ENCODE measurements at places on chromosomes 7 and 10. TPM values are rescaled to one million over a fixed set of nuclear protein-coding genes. Genes with fewer than 3 reads are reported as not detected.

VAX1 gene
- not detected for total RNA-seq

ZNF488 gene
- total RNA-seq, result 0.16 TPM

OR2A2 gene
- total RNA-seq, result not detected

HOXA3 gene
- total RNA-seq, result 1.9 TPM

DNA sequence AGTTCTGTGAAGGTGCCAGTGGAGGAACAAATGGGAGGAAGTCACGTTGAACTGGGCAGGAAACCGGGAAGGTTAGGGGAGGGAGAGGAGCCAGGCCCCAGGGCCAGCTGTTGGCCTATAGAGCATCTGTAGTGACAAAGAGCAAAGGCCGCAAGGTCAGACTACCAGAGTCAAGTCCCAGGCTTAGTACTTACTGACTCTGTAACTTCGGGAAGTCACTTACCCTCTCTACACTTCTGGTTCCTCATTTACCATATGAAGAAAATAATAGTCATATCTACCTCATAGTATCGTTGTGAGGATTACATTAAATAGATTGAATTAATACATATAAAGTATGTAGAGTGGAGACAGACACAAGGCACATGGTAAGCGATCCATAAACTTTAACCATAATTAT lies 101.8 kb upstream of the FZD1 start:
- H3K4me3 ChIP-seq, result no peak overlapping the region
- no peaks in the 10 kb centered on the region for H3K36me3 ChIP-seq
- H3K27ac ChIP-seq, result no peak overlapping the region
- no peak for DNase-seq
- no peaks in the 10 kb centered on the region for H3K27me3 ChIP-seq

- H3K4me3 ChIP-seq, result no peak overlapping the region
- H3K36me3 ChIP-seq, result no peaks in the 10 kb centered on the region
- H3K27ac ChIP-seq, result no peak overlapping the region
- no peak for DNase-seq
- no peaks in the 10 kb centered on the region for H3K4me1 ChIP-seq
- no peaks in the 10 kb centered on the region for H3K27me3 ChIP-seq
Measured at GRCh38 chr10:81704596-81704995, 170.4 kb upstream of the NRG3 start.

DNA sequence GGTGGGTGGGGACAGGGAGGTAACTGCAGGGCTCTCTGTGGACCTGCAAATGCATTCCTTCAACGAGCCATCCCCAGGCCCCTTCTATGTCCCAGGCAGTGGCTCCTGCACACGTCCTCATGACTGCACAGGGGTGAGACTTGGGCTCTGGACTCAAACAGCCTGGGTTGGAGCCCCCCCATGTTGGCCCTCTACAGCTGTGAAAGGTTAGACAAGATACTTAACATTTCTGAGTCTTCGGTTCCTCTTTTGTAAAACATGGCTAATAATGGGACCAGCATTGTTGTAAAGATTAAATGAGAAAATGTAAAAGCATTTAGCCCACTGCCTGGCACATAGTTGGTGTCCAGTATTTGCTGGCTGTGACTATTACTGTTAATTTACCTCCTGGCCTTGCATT lies 41.8 kb downstream of the CHST3 start:
- DNase-seq, result no peak
- H3K27ac ChIP-seq, result no peak overlapping the region
- no peaks in the 10 kb centered on the region for H3K27me3 ChIP-seq
- H3K4me1 ChIP-seq, result no peaks in the 10 kb centered on the region
- H3K4me3 ChIP-seq, result no peak overlapping the region

- H3K36me3 ChIP-seq, result no peaks in the 10 kb centered on the region
- H3K4me3 ChIP-seq, result no peak overlapping the region
- no peak for DNase-seq
- H3K27ac ChIP-seq, result no peak overlapping the region
- H3K4me1 ChIP-seq, result no peaks in the 10 kb centered on the region
Measured at GRCh38 chr10:126140746-126141273, 244.4 kb downstream of the FANK1 start.

DNA sequence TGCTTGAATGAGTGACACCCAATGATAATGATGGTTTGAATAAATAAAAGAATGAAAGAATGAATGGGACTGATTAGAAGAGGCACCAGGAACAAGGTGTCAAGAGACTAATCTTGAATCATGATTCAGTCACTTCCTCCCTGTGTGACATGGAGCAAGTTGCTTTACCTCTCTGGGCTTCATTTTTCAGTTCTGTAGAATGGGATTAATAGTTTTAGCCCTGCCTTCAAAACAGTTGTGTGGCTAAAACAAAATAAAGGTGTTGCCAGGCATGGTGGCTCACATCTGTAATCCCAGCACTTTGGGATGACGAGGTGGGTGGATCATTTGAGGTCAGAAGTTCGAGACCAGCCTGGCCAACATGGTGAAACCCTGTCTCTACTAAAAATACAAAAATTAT lies 37.6 kb downstream of the MYL10 start:
- no peaks in the 10 kb centered on the region for H3K27me3 ChIP-seq
- H3K4me1 ChIP-seq, result no peaks in the 10 kb centered on the region
- no peak for DNase-seq
- no peaks in the 10 kb centered on the region for H3K36me3 ChIP-seq

DNA sequence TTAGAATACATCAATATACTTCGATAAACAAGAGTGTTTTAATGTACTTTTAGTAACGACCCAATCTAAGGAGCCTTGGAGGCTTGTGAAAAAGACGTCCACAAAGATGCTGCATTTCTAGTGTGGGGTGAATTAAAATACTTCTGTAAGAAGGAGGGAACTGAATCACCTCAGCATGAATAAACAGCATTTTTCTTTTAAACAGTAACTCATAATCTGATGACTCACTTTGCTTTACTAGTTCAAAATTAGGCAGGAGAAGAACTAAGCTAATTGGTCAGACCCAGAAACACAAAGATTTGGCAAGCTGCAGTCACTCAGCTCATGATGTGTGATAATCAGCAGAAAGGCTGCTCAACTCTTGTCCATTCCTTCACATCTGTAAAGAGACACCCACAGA lies 24.2 kb downstream of the NCOA4 start:
- no peak overlapping the region for H3K27ac ChIP-seq
- no peaks in the 10 kb centered on the region for H3K4me1 ChIP-seq
- H3K27me3 ChIP-seq, result no peaks in the 10 kb centered on the region
- peaks cover 74% of the 10 kb centered on the region for H3K36me3 ChIP-seq

GRCh38 chr10:113740850-113741249 lies 10.6 kb upstream of the PLEKHS1 start:
- H3K4me1 ChIP-seq, result peaks cover 12% of the 10 kb centered on the region
- H3K27ac ChIP-seq, result no peak overlapping the region
- no peak for DNase-seq
- no peaks in the 10 kb centered on the region for H3K36me3 ChIP-seq
- no peak overlapping the region for H3K4me3 ChIP-seq

DNA sequence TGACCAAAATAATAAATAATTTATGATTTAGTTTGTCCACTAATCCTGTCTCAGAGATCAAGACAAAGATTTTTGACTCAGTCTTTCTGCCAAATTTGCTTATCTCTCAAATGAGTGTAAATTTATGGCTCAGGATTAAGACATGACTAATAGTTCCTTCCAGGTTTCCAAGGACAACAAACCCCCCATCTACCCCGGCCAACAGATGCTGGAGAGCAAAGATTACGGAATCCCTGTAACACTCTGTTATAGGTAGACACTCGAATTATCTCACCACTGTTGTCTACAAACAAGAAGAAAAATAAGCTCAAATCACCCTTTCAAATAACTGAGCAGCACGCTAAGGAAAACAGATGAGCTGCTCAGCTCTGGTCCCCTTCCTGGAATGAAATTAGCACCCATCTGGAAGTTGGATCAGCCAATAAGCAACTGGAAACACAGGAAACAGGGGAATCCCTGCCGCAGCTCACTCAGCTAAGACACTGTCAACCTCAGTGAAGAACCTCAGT lies 56.8 kb upstream of the SVIL start:
- no peaks in the 10 kb centered on the region for H3K4me1 ChIP-seq
- no peaks in the 10 kb centered on the region for H3K36me3 ChIP-seq
- no peak for DNase-seq

DNA sequence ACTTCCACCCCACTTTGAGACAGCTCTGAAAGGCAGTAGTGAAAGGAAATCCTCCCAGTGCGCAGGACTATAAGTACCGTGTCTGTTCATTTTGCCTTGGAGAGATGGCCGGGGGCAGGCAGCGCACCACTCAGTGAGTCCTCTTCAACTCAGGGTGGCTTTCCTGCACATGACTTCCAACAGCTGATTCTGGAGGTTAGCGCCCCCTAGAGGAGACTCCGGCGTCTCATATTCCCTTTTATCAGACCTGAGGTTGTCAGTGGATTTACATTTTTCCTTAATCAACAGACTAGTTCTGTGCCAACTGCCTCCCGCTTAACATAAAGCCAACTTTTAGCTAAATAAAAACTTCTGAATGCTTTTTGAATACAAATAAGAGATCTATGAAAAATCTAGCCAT lies 101.0 kb downstream of the HERPUD2 start:
- H3K36me3 ChIP-seq, result no peaks in the 10 kb centered on the region
- no peak for DNase-seq
- H3K27me3 ChIP-seq, result no peaks in the 10 kb centered on the region
- no peaks in the 10 kb centered on the region for H3K4me1 ChIP-seq
- H3K4me3 ChIP-seq, result no peak overlapping the region
- H3K27ac ChIP-seq, result no peak overlapping the region

- H3K4me3 ChIP-seq, result no peak overlapping the region
- H3K36me3 ChIP-seq, result no peaks in the 10 kb centered on the region
- no peak overlapping the region for H3K27ac ChIP-seq
- no peaks in the 10 kb centered on the region for H3K4me1 ChIP-seq
- DNase-seq, result no peak
Measured at GRCh38 chr7:94182066-94182465, 177.9 kb upstream of the BET1 start.

GRCh38 chr7:128911423-128912031 lies 1.0 kb upstream of the KCP start:
- H3K4me1 ChIP-seq, result no peaks in the 10 kb centered on the region
- H3K4me3 ChIP-seq, result no peak overlapping the region
- no peaks in the 10 kb centered on the region for H3K27me3 ChIP-seq
- DNase-seq, result no peak
- H3K36me3 ChIP-seq, result no peaks in the 10 kb centered on the region

DNA sequence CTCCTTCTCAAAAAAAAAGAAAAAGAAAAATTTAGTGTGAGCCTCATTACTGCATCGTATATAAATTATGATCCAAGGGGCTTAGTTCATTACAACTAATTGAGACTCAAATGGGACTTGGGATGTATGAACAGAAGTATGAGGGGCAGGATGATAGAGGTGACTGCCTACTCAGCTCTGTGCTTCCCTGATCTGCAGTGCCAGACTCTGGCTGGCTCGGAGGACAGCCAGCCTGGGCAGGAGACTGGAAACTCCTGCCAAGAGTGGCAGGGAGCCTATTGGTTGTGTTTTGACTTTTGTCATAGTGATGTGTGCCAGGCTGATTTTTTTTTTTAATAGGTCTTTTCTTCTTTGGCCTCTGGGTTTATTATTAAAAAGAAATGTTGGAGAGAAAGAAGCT lies 73.8 kb upstream of the GTF2IRD1 start:
- peak overlapping the region; percentile 51 for H3K27ac ChIP-seq
- DNase-seq, result peak; percentile 80
- H3K36me3 ChIP-seq, result peaks cover 16% of the 10 kb centered on the region

DNA sequence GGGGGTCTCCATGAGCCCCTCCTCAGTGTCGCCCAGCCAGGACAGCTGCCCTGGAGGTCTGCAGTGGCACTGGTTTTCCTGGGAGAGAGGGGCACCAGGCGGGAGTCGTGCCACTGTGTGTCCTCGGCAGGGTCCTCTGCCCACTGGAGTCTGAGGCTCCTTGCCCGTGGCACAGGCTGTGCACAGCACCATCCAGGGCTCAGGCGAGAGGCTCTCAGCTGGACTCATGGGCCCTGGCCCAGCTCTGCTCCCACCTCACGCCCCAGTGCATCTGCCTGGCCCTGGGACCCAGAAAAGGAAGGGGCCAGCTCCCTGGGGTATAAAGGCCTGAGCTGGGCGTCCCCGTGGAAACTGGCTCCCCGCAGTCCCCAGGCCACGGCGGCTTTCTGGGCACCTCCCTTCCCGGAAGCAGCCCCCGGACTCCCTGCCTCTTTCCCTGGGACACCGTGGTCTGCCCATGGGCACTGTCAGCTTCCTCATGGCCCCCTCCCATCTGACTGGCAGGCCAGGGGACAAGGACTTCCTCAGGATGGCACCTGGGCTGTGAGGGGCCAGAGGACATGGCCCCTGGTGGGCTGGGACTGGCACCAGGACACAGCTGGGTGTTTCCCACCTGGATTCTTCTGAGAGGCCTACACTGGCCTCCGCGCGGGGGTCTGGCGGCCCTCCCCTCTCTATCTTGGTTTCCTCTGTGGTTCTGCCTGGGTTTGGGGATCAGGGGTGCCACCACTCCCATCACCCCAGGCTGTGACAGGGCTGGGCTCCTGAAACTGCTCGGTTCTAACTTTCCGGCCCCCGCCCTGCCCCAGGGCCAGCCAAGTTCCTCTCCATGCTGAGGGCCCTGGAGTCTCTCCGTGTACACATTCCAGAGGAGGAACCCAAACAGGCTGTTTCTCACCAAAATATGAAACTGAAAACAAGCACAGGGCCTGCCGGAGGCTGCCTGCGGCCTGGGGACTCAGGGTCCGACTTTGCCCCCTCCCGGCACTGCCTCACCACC lies 5.5 kb downstream of the FOXL3 start:
- H3K4me1 ChIP-seq, result no peaks in the 10 kb centered on the region
- H3K36me3 ChIP-seq, result no peaks in the 10 kb centered on the region
- H3K27ac ChIP-seq, result no peak overlapping the region
- H3K27me3 ChIP-seq, result peaks cover 12% of the 10 kb centered on the region

- no peak for DNase-seq
- no peaks in the 10 kb centered on the region for H3K27me3 ChIP-seq
- H3K4me3 ChIP-seq, result no peak overlapping the region
- no peaks in the 10 kb centered on the region for H3K36me3 ChIP-seq
- peaks cover under 1% of the 10 kb centered on the region for H3K4me1 ChIP-seq
- H3K27ac ChIP-seq, result no peak overlapping the region
Measured at GRCh38 chr10:32175629-32176028, 119.4 kb upstream of the KIF5B start.

- DNase-seq, result no peak
- no peaks in the 10 kb centered on the region for H3K36me3 ChIP-seq
- H3K27me3 ChIP-seq, result no peaks in the 10 kb centered on the region
- H3K4me1 ChIP-seq, result peaks cover 3% of the 10 kb centered on the region
- H3K4me3 ChIP-seq, result no peak overlapping the region
- no peak overlapping the region for H3K27ac ChIP-seq
Measured at GRCh38 chr10:85224366-85224940, 896.1 kb downstream of the CCSER2 start.

- H3K4me1 ChIP-seq, result no peaks in the 10 kb centered on the region
- H3K27ac ChIP-seq, result no peak overlapping the region
- no peaks in the 10 kb centered on the region for H3K27me3 ChIP-seq
- no peaks in the 10 kb centered on the region for H3K36me3 ChIP-seq
- DNase-seq, result no peak
Measured at GRCh38 chr10:116796469-116796868, 52.8 kb upstream of the ENO4 start.

- H3K4me1 ChIP-seq, result no peaks in the 10 kb centered on the region
- no peak for DNase-seq
- H3K27ac ChIP-seq, result no peak overlapping the region
- H3K4me3 ChIP-seq, result no peak overlapping the region
- no peaks in the 10 kb centered on the region for H3K36me3 ChIP-seq
Measured at GRCh38 chr7:139635526-139636302, 112.2 kb downstream of the CLEC2L start.

GRCh38 chr10:15802375-15802949 lies 57.8 kb downstream of the MINDY3 start:
- H3K36me3 ChIP-seq, result no peaks in the 10 kb centered on the region
- H3K4me3 ChIP-seq, result no peak overlapping the region
- H3K27ac ChIP-seq, result no peak overlapping the region
- H3K4me1 ChIP-seq, result no peaks in the 10 kb centered on the region
- no peak for DNase-seq
- H3K27me3 ChIP-seq, result no peaks in the 10 kb centered on the region

All from pancreas (tissue), 10 donors.